Activated CD8-positive, alpha-beta T cell treated with anti-CD3 and anti-CD28 coated beads for 36 hours (primary cell): ENCODE measurements at places on chromosomes 12 and 14. TPM values are rescaled to one million over a fixed set of nuclear protein-coding genes. Genes with fewer than 3 reads are reported as not detected.

DNA sequence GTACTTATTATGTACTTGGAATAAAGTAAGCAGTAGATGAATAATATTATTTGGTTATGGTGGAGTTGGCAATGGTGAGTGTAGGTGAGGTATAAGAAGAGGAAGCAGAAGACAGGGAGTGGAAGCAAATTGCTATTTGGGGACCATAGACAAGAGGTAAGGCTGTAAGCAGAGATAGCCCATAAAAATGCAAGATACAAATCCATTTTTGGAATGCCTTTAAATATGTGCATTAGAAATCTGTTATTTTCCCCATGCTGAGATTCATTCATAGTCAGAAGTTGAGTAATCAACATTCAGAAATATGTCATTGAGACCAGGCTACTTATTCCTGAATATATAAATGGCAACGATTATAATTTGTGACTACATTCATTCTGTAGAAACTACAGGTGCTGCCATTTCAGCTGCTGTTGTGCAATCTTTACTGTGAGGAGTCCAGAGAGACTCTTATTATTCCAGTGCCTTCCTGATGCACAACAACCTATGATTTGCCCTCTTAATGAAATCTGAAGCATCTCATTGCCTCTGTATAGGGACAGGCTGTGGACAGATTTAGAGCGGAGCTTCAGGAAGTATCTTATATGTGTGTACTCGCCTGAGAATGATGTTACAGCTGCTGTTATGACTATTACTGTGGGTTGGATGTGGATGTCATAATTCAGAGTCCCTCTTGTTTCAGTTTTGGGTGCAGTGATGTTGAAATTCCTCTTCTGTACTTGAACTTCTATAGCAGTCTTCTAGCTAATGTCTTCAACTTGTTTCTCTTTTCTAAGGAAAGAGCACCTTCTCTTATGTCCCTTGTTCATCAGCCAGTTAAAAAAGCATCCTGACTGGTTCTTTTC is 173.8 kb downstream of the NAV3 start:
- no peak for DNase-seq

GRCh38 chr14:85853996-85854526 is 324.1 kb downstream of the FLRT2 start:
- DNase-seq = no peak

KLRB1 gene
- 4.9 TPM for total RNA-seq

GRCh38 chr14:70893062-70893845 is 14.0 kb upstream of the PCNX1 start:
- no peak for DNase-seq

DNA sequence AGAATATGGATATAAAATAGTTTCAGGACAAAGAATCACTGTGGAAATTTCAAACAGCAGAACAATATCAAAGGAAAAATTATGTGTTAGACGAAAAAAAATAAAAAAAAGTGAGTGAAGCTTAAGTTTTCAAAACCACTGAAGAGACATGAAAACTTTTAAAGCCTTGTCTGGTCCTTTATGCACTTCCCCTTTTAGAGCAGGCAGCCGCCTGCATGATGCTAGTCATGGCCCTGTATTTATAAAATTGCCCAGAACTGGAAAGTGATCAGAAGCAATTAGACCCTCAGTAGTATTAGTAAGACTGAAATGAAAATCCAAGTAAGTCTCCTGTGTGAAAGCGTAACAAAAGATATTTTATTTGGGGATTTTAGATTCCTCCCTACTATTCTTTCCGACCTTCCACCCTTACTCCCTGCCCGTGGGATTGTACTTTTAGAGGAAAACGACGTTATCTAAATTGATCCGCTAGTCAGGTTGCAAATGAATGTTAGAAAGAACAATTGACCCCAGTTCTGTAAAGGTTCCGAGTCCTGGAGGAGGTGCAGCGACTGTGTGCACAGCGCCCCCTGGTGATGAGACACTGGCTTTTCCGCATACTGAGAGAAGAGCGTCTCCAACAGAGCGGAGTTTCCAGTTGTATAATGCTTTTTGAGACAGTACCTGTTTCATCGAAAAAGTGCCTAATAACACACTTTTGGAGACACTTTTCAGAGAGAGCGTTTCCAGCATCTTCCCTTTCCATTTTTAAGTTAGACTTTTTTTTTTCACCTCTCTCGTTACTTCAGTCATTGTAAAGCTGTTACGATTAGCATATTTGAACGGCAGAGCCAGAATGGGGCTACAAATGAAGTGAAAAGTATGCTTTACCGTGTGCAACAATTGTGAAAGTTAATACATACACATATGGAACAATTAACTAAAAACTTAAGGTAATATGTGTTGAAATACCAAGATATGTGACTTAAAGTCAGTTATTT is 12.4 kb downstream of the MGST1 start:
- DNase-seq = peak; percentile 48

RIMBP2 gene
- not detected for total RNA-seq

GRCh38 chr14:49033131-49033530 is 553.0 kb downstream of the RPS29 start:
- no peak for DNase-seq

ARMH4 gene
- not detected for total RNA-seq

IL22 gene
- total RNA-seq = not detected

GRCh38 chr12:109020146-109020795 is 597 bp downstream of the SVOP start:
- no peak for DNase-seq

LIN52 gene
- 10.1 TPM for total RNA-seq
